ENCODE measurements at places on chromosomes 12 and 14. TPM values are rescaled to one million over a fixed set of nuclear protein-coding genes. Genes with fewer than 3 reads are reported as not detected.

GRCh38 chr12:109115758-109116610, at the start of gene ACACB:
ACACB (plus strand) TSS chr12:109116587; CDS start chr12:109139406, 22,819 bp downstream.
- no peaks in the 10 kb centered on the region for H3K27me3 ChIP-seq
- no peak within 1 kb of the TSS for H3K4me3 ChIP-seq
- no peak within 1 kb of the TSS for H3K27ac ChIP-seq

DNA sequence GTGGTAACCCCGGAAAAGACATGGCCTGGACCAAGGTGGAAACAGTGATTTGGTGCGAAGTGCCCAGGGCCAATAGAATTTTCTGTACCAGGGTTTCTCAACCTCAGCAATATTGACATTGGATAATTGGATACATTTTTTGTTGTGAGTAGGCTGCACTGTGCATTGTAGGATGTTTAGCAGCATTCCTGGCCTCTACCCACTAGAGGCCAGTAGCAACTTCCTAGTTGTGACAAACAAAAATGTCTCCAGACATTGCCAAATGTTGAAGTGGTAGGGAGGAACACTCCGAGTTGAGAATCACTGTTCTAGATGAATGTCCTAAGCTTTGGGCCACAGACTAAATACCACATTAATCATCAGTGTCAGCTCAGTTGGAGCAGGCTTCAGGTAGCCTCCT, 6.2 kb upstream of the CGRRF1 start:
- no peak overlapping the region for H3K4me3 ChIP-seq
- DNase-seq, result no peak
- H3K27ac ChIP-seq, result no peak overlapping the region
- H3K27me3 ChIP-seq, result no peaks in the 10 kb centered on the region
- H3K4me1 ChIP-seq, result no peaks in the 10 kb centered on the region
- H3K36me3 ChIP-seq, result no peaks in the 10 kb centered on the region

GRCh38 chr14:78725086-78725485, 554.9 kb downstream of the NRXN3 start:
- DNase-seq, result no peak
- H3K27ac ChIP-seq, result no peak overlapping the region
- peaks cover 2% of the 10 kb centered on the region for H3K27me3 ChIP-seq
- no peaks in the 10 kb centered on the region for H3K4me1 ChIP-seq
- no peak overlapping the region for H3K4me3 ChIP-seq
- H3K36me3 ChIP-seq, result no peaks in the 10 kb centered on the region

DNA sequence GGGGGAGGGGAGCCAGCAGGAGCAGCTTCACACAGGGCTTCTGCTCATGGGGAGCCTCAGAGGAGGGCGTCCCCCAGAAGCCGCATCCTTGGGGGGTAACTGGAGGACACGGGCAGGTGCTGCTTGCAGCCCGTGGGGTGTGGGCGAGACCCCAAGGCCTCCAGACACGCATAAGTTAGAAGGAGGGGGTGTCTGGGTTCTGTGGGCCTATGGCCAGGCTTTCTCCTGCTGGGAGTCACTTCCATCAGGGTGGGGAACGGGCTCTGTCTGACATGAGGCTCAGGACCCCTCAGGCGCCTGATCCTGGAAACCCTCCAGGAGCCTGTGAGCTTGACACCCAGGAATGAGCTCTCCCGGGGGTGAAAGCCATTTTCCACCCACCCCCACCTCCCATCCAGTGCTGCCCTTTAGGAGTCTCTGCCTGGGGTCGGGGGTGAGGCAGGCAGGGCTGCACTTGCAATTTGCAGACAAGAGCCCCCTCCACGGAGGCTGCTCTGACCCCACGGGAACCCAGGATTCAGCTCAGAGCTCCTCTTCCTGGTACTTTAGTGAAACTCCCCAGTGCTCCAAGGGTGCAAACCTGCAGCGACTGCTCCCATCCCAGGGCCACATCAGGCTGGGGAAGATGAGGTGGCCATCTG, 325.7 kb downstream of the ADGRD1 start:
- H3K4me1 ChIP-seq, result no peaks in the 10 kb centered on the region
- no peaks in the 10 kb centered on the region for H3K27me3 ChIP-seq
- DNase-seq, result peak; percentile 45
- H3K4me3 ChIP-seq, result no peak overlapping the region
- no peaks in the 10 kb centered on the region for H3K36me3 ChIP-seq
- H3K27ac ChIP-seq, result no peak overlapping the region

- H3K4me3 ChIP-seq, result no peak overlapping the region
- no peak for DNase-seq
- H3K4me1 ChIP-seq, result no peaks in the 10 kb centered on the region
- no peaks in the 10 kb centered on the region for H3K27me3 ChIP-seq
- H3K27ac ChIP-seq, result no peak overlapping the region
- H3K36me3 ChIP-seq, result no peaks in the 10 kb centered on the region
Observed at GRCh38 chr12:32125455-32126084, 18.9 kb downstream of the BICD1 start.

DNA sequence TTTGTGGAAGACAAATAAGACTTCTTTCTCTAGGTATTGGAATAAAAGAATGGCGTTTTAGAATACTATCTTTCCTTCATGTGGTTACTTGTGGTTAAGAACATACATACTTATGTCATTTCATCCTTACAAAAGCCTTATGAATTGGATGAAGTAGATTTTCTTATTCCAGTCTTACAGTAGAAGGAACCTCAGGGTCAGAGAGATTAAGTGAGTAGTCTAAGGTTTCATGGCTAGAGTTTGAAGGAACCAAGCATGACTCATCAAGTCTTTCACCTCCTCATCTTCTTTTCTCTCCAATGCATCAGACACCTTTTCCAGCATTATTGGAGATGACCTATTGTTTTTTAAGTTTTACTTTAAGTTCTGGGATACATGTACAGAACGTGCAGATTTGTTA, 92.9 kb upstream of the NEDD1 start:
- H3K27ac ChIP-seq, result no peak overlapping the region
- no peak overlapping the region for H3K4me3 ChIP-seq
- no peaks in the 10 kb centered on the region for H3K4me1 ChIP-seq
- no peaks in the 10 kb centered on the region for H3K36me3 ChIP-seq

- no peaks in the 10 kb centered on the region for H3K4me1 ChIP-seq
- no peaks in the 10 kb centered on the region for H3K36me3 ChIP-seq
- H3K4me3 ChIP-seq, result no peak overlapping the region
- no peak for DNase-seq
- H3K27ac ChIP-seq, result no peak overlapping the region
Observed at GRCh38 chr14:29220072-29220471, 453.5 kb downstream of the FOXG1 start.

DNA sequence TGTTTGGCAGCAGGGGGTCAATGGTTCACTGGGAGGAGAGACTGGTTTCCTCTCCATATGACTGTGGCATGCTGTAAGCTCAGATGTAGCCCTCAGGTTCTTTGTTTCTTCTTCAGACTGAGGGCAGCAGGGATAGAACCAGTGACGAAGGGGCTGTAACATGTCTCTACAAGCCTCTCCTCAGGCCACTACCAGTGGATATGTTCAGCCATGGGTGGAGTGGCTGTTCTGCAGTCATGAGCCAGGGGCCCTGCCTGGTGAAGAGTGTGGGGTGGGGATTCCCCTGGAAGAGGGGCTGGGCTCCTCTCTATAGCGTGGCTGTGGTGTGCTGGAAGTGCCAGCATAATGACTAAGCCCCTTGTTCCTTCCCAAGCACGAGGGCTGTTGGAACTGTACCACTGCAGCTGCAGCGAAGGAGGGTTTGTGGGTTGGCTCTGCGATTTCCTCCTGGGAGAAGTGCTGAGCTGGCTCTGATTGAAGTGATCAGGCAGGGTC, 55.8 kb downstream of the CMAS start:
- no peaks in the 10 kb centered on the region for H3K36me3 ChIP-seq
- no peak overlapping the region for H3K4me3 ChIP-seq
- no peaks in the 10 kb centered on the region for H3K4me1 ChIP-seq
- no peak for DNase-seq
- H3K27ac ChIP-seq, result no peak overlapping the region

DNA sequence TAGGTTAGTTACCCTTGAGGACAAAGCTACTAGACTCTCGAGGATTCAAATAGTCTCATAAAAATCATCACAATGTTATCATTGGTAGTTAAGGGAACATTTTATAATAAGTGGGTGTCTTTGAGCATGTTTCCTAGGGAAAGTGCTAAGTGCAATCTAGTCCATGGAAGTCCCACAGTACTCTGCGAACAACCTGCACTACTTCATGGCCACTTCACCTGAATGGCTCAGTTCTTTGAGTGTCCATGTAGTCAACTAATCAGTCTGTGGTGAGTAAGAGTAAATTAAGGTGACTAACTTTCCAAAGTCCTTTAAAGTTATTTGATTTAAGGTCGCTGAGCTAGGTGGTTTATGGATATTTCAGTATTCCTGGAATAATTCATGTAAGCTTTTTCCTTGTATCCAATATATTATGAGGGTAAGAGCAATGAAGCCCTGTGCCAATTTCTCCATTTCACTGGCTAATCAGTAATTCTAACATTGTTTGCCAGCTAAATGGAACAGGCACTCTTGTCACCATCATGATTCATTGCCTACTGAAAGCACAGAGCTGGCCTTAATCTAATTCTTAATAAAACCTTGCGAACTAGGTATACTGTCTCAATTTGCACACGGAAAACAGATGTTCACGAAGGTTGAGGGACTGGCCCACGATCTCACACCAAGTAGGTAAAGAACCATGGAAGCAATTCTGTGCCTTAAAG, 495.1 kb downstream of the APAF1 start:
- H3K27me3 ChIP-seq, result no peaks in the 10 kb centered on the region
- no peak for DNase-seq
- H3K4me1 ChIP-seq, result no peaks in the 10 kb centered on the region
- no peaks in the 10 kb centered on the region for H3K36me3 ChIP-seq

The SLC4A8 gene
- 3.2 TPM for total RNA-seq

- H3K4me1 ChIP-seq, result no peaks in the 10 kb centered on the region
- no peaks in the 10 kb centered on the region for H3K27me3 ChIP-seq
- H3K4me3 ChIP-seq, result no peak overlapping the region
- no peak for DNase-seq
Observed at GRCh38 chr14:45298423-45299117, 45.6 kb upstream of the MIS18BP1 start.

DNA sequence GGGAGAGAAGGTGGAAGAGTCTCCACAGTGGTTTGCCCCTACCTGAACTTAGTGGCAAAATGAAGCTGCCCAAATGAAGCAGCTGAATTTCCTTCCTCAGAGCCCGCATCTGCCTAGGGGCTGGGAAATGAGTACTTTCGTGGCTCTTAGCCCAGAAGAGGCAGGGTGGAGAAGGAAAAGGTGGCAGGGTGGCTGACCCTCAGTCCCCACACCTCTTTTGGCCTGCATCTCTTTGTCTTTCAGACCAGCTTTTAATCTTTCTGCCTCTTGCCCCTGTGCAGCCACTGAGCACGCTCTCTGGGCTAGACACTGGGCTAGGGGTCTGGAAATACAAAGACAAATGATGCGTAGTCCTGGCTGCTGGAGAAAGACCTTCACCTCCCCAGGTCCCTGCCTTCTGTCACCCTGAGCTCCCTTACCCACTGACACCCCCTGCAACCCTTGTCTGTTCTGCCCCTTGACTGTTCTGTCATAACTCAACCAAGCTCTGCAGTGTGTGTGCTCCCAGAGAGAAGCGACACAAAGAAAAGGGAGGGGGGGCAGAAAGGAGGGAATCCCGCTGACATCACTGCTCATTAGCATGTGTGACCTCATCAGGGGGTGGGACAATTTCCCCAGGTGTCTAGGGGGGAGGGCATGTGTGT, 371 bp upstream of the REM2 start:
- no peak overlapping the region for H3K4me3 ChIP-seq
- DNase-seq, result no peak
- H3K27ac ChIP-seq, result no peak overlapping the region
- H3K27me3 ChIP-seq, result no peaks in the 10 kb centered on the region

DNA sequence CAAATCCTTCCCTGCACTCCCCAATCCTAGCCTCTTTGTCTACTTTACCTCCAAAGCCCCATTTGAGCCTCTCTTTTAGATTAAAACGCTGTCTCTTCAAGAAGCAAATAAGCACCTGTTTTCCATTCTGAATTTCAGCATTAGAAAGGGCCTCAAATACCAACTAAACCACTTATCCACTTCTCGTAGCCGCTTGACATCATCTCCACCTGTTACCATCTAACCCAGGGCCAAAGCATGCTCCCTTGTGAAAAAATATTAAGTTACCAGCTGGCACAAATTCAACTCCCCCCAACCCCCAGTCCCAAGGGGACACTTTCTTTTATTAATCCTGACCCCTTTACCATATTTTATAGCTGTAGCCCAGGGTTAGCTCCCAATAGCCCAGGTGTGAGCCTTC, 43.1 kb downstream of the GPHB5 start:
- no peak overlapping the region for H3K4me3 ChIP-seq
- no peaks in the 10 kb centered on the region for H3K4me1 ChIP-seq
- no peak overlapping the region for H3K27ac ChIP-seq

- no peak for DNase-seq
- no peak overlapping the region for H3K4me3 ChIP-seq
- H3K36me3 ChIP-seq, result no peaks in the 10 kb centered on the region
- H3K27ac ChIP-seq, result no peak overlapping the region
- no peaks in the 10 kb centered on the region for H3K4me1 ChIP-seq
Observed at GRCh38 chr12:73629893-73630831, 907.5 kb upstream of the ATXN7L3B start.
